Skin of body (tissue), 3 donors: ENCODE measurements at places on chromosomes 3 and 15.

DNA sequence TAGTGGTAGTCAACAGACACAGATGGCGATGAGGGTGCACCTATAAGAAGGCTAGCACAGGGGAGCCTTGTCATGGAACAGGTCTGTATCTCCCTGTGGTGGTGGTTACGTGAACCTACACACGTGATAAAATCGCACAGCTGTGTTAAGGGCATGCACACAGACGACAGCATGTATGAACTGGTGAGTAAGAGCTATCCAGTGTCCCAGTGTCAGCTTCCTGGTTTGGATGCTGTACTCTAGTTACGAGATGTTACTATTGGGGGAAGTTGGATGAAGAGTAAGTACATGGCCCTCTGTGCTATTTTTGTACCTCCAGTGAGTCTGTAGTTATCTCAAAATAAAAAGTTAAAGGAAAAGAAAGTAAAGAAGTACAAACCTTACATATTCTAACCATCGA lies 38.2 kb downstream of the MTMR10 start:
- DNase-seq, result no peak

- DNase-seq, result no peak
Observed at GRCh38 chr3:194272221-194272620, 78.9 kb downstream of the CPN2 start.

GRCh38 chr3:106683953-106684620 lies 693.2 kb upstream of the CCDC54 start:
- no peak for DNase-seq

GRCh38 chr3:165194511-165195240 lies 1.5 kb downstream of the SLITRK3 start:
- no peak for DNase-seq

- no peak for DNase-seq
Observed at GRCh38 chr3:78736863-78737262, 1030.9 kb downstream of the ROBO1 start.

DNA sequence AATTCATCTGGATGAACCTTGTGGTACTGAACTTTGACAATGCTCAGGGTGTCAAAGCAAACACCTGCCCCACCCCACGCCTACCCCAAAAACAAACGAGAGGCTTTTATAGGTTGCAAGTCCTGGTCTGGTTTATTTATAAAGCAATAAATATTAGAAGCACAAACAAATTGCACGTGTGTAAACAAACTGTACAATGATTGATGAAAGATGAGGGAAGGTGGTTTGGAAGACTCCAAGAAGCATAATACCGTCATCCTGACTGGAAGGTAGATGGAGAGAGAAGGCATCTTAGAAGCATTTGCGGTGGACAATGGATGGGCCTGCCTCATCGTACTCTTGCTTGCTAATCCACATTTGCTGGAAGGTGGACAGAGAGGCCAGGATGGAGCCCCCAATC lies 5.2 kb downstream of the ACTC1 start:
- no peak for DNase-seq

GRCh38 chr15:79170256-79170664 lies 79.7 kb upstream of the RASGRF1 start:
- DNase-seq, result no peak
